ENCODE measurements at places on chromosomes 2 and 18. TPM values are rescaled to one million over a fixed set of nuclear protein-coding genes. Genes with fewer than 3 reads are reported as not detected.

CCDC85A gene
- total RNA-seq: 2.7 TPM

DNA sequence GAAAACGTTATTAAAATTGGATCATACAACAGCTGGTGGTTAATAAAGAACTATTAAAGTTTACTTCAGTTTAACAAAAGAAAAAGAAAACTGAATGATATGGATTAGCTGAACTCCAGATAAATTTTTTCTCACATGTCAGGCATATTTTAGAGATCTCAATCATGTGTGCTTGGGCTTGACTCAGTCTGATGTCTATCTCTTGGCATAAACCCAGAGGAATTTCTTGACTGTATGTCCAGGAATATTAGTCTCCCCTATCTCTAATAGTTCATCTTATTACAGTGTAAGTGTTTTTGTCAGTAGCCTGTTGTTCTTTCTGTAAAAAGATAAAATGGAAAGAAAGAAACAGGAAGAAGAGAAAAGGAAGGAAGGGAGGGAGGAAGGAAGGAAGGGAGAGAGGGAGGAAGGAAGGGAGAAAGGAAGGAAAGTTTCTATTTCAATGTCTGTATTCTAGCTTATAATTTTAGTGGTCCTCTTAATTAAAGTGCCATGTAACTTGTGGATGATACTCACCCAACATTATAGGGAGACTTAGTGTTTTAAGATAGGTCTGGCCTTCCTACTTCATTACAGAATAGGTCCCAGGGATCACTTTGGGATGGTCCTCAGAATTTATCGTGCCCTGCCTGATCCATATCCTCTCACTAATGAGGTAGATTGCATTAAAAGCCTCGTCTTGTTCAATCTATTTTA is 99.7 kb upstream of the UGP2 start:
- DNase-seq: no peak

CYS1 gene
- total RNA-seq: 0.25 TPM

PMAIP1 gene
- 11.8 TPM for total RNA-seq

GRCh38 chr18:36543030-36543429 is 245.5 kb downstream of the FHOD3 start:
- no peak for DNase-seq

DCAF17 gene
- total RNA-seq: 13.4 TPM

RAB17 gene
- 3.6 TPM for total RNA-seq

UGGT1 gene
- total RNA-seq: 57.2 TPM
